Small intestine (tissue), 16 donors: ENCODE measurements at places on chromosomes 4 and X. TPM values are rescaled to one million over a fixed set of nuclear protein-coding genes. Genes with fewer than 3 reads are reported as not detected.

GRCh38 chr4:182649698-182650477 is 267.3 kb downstream of the DCTD start:
- H3K27ac ChIP-seq, result no peak overlapping the region
- no peak overlapping the region for H3K4me3 ChIP-seq
- no peaks in the 10 kb centered on the region for H3K4me1 ChIP-seq
- H3K36me3 ChIP-seq, result no peaks in the 10 kb centered on the region
- H3K27me3 ChIP-seq, result no peaks in the 10 kb centered on the region
- no peak for DNase-seq

DNA sequence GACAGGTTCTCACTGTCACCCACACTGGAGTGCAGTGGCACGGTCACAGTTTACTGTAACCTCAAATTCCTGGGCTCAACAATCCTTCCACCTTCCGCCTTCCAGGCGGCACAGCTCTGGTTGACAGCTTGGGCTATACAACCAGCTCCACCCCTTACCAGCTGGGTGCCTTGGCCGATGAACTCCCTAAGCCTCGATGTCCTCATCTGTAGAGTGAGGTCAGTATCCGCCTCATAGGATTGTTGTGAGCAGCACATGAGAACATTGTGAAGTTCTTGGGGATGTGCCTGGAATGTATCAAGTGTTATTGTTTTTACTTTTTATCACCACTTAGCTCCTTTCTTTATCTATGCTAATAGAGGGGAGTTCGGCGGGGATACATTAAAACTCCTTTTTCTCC is 23.3 kb downstream of the UCHL1 start:
- H3K4me3 ChIP-seq, result no peak overlapping the region
- H3K27ac ChIP-seq, result no peak overlapping the region
- no peaks in the 10 kb centered on the region for H3K36me3 ChIP-seq
- no peak for DNase-seq

Gene TREX2
- 0.47 TPM for polyA plus RNA-seq

DNA sequence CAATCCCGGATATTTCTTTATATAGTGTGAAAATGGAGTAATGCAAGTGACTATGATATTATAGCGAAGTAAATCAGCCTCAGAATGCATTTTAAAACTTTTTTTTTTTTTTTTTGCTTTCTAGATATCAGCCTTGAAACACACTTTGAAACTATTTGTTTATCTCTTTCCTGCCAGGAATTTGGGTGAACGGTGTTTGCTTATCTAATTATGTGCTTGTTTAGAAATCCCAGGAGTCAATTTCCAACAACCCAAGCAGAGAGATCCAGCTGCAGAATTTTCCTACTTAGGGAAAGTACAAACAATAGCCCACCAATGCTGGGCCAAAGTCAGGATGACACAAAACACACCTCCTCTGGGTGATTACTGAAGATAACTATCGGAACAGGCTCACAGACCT is 958.8 kb downstream of the PCDH18 start:
- no peaks in the 10 kb centered on the region for H3K36me3 ChIP-seq
- no peak overlapping the region for H3K27ac ChIP-seq
- no peak for DNase-seq
- H3K27me3 ChIP-seq, result no peaks in the 10 kb centered on the region
- no peak overlapping the region for H3K4me3 ChIP-seq

Gene ZAR1
- not detected for polyA plus RNA-seq

GRCh38 chr4:42396752-42397634 is at the start of gene SHISA3:
SHISA3 (plus strand) TSS chr4:42397488; CDS start chr4:42398057, 569 bp downstream.
- H3K36me3 ChIP-seq, result no peaks in the 10 kb centered on the region
- DNase-seq, result peak; percentile 54
- H3K27me3 ChIP-seq, result peaks cover 24% of the 10 kb centered on the region
- peak within 1 kb of the TSS; percentile 43 for H3K27ac ChIP-seq
- peak within 1 kb of the TSS; percentile 25 for H3K4me3 ChIP-seq

DNA sequence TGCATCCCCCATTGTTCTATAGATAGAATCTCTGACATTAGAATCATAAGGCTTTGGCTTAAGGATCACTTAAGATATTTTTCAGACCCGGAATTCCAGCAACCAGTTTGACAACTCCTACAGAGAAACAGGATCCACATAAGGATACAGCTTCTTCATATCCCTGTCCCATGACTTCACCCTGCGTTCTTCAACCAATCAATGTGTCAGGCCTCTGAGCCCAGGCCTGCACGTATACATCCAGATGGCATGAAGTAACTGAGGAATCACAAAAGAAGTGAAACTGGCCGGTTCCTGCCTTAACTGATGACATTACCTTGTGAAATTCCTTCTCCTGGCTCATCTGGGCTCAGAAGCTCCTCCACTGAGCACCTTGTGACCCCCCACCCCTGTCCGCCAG is 85.1 kb downstream of the MFAP3L start:
- H3K27me3 ChIP-seq, result no peaks in the 10 kb centered on the region
- DNase-seq, result no peak
- H3K36me3 ChIP-seq, result no peaks in the 10 kb centered on the region
- no peak overlapping the region for H3K4me3 ChIP-seq
- H3K27ac ChIP-seq, result no peak overlapping the region
- H3K4me1 ChIP-seq, result no peaks in the 10 kb centered on the region

- H3K4me1 ChIP-seq, result no peaks in the 10 kb centered on the region
- DNase-seq, result no peak
- H3K36me3 ChIP-seq, result no peaks in the 10 kb centered on the region
- no peak overlapping the region for H3K27ac ChIP-seq
- H3K4me3 ChIP-seq, result no peak overlapping the region
- no peaks in the 10 kb centered on the region for H3K27me3 ChIP-seq
These were observed 85.9 kb downstream of the GBA3 start for GRCh38 chr4:22778547-22779163.

Gene ARSD
- 14.1 TPM for polyA plus RNA-seq

DNA sequence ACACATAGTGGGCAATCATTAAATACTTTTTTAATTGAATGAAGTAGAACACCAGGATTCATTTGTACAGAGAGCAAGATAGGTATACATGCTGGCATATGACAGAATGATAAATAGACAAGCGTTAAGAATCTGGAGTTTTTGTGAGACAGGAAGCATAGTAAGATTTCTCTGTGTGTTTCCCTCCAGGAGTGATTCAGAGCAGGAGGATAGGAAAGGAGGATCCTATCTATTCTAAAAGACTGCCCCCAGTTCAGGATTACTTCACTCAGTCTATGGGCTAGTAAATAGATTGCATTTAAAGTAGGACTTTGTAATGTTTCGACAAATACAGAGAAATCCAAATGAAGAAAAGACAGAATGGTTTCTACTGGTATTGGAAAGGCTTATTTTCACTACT is 423.7 kb downstream of the PDGFC start:
- H3K4me1 ChIP-seq, result no peaks in the 10 kb centered on the region
- H3K27ac ChIP-seq, result no peak overlapping the region
- H3K27me3 ChIP-seq, result no peaks in the 10 kb centered on the region
- no peak for DNase-seq
